Keratinocyte (primary cell): ENCODE measurements at places on chromosomes 5 and 9.

- DNase-seq, result no peak
Measured at GRCh38 chr5:14362491-14362890, 219.1 kb upstream of the OTULINL start.

- DNase-seq, result no peak
Measured at GRCh38 chr5:138536665-138537315, 6.2 kb downstream of the ETF1 start.

DNA sequence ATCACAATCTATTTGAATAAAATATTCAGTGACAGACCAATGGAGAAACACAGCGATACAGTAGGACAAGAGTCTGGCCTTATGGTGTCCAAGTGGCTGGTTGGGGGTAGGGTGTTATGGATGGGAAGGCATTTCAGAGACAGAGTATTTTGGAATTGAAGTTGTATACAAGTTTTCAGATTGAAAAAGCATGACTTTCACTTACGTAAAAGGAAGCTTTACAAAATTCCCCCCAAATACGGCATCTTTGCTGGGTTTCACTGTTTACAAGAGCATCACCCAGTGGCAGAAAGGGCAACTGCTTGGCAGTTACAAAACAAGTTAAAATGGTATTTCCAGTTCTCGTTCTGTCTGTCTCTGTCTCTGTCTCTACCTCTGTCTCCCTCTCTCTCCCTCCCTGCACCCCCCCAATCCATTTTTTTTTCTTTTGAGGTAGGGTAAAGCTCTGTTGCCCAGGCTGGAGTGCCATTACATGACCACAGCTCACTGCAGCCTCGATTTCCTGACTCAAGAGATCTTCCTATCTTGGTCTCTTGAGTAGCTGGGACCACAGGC is 86.2 kb downstream of the PTPN3 start:
- no peak for DNase-seq

- DNase-seq, result no peak
Measured at GRCh38 chr5:148988328-148988727, 74.5 kb downstream of the SH3TC2 start.

- DNase-seq, result no peak
Measured at GRCh38 chr9:80885894-80886293, 803.5 kb downstream of the TLE1 start.
